Stimulated activated naive CD4-positive, alpha-beta T cell treated with Interleukin-2 at 50 U/mL for 16 hours (primary cell): ENCODE measurements at places on chromosomes 16 and 17.
A peak's percentile ranks its signal among the peaks of the same experiment; 100 is the strongest.

- no peak for DNase-seq
Observed at GRCh38 chr16:59632276-59632855, 898.2 kb upstream of the GOT2 start.

DNA sequence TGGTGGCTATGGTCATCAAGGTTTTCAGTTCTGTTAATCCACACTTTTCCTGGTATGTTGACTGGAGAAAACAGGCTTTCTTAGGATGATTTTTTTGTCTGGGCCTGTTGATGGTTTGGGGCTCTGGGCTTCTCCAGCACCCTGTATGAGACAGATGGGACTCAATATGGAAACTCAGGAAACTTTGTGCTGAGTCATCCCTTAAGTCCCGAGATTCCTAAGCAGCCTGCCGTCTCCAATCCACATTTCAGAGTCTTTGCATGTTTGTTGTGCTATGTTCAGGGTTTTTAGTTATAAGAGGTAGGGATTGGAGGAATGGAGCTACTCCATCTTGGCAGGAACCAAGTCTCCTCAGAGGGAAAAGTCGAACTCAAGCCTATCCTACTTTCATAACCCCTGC, 253.3 kb upstream of the FOXF1 start:
- no peak for DNase-seq

DNA sequence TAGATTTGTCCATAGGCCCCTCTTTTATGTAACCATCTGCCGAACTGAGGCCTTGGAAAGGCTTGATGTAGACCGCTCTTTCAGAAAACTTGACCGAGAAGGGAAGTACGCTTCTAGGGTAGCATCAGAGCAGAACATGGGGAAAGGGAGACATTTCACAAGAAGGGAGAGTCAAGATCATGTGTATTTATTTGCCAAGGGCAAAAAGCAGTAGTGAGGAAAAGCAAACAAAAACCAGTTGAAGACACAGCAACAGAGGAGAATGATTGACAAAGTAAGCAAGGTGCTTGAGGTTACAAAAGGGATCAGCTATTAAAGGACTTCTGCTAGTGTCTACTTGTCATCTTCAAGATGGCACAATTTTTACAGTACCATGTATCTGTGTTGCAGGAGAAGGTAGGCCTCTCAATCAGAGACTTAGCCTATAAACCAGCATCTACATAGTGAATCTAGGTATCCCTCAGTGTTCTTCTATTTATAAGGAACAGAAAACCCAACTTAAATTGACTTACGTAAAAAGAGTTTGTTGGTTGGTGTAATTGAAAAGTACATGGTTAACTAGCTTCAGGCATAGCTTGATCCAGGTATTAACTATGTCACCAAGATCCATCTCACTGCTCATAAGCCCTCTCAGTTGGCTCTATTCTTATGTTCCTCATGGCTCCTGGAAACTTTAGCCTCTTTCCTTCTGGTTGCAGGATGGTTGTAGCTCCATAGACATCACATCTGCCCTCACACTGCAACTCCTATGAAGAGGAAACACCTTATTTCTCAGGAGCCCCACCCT, 288.4 kb downstream of the IRX3 start:
- no peak for DNase-seq

DNA sequence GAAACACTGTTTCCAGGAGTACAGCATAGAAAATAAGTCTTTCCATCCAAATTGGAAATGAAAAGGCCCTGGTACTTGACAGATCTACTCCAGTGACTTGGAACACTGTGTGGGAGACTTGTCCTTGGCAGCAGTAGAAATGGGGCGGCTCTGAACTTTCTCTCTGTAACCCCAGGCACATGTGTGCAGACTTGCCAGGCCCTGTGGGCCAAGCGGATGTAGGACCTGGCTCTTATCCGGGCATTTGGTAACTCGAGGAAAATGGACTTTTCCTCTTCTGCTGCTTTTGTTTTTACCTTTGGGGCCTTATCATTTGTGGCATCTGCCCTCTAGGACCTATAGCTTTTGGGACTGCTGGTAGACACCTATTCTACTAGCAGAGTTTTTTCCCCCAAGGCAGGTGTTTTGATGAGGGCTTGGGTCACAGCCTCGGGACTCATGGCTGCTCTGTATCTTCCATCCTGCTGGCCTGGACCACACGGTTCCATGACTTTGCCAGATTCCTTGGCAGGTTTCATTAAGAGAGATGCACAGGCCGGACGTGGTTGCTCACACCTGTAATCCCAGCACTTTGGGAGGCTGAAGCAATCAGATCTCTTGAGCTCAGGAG, 43.5 kb downstream of the SMPD3 start:
- no peak for DNase-seq

- no peak for DNase-seq
Observed at GRCh38 chr16:85667261-85667660, 21.5 kb downstream of the GINS2 start.

DNA sequence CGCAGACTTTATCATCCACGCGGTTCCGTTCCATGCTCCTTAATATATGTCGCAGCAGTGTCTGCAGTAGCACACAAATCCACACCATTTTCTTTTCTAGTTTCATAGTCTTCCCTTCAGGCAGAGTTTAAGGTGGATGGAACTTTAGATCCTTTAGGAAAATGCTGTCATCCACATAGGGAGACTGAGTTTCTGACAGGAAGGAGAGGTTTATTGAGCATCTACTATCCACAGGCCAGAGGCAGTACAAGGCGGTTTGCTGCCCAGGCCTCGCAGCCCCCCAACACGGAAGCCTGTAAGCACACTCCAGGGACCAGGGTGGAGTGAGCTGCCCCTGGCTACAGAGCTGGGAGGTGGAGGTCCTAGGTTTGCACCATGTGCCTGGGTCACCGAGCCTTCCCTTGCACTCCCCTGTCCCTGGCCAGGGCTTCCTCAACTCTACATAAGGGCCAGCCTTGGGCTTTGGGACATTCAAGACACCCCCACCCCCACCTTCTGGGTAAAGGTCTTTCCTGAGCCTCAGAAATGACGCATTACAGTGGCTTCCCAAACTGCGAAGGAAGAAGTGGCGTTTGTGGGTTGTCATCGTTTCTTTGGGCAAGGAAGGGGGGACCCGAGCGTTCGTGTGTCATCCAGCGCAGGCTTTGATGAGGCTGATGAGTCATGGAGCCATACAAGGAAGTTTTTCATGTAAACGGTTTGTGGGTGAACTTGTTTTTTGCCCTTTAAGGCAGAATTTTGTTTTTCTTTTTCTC, 146.5 kb upstream of the PLCG2 start:
- DNase-seq = peak; percentile 73

DNA sequence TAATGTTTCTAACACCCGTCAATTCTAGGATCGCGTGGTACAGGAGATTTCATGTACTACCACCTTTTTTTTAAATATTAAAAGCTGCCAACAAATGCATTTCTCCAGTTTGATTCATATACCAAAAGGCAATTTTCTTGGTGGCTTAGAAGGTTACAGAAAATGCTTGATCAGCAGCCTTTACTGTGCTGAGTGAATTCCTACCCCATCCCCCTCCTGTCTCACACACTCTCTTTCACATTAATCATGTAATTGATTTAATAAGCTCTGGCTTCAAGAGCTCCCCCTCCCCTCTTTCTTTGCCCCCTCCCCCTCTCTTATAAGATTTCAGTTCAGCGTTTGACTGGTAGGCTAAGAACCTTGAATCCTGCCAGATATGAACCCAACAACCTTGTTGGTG, 110.5 kb downstream of the RBFOX1 start:
- no peak for DNase-seq
